T follicular helper cell (primary cell): ENCODE measurements at places on chromosomes 5 and 9.

DNA sequence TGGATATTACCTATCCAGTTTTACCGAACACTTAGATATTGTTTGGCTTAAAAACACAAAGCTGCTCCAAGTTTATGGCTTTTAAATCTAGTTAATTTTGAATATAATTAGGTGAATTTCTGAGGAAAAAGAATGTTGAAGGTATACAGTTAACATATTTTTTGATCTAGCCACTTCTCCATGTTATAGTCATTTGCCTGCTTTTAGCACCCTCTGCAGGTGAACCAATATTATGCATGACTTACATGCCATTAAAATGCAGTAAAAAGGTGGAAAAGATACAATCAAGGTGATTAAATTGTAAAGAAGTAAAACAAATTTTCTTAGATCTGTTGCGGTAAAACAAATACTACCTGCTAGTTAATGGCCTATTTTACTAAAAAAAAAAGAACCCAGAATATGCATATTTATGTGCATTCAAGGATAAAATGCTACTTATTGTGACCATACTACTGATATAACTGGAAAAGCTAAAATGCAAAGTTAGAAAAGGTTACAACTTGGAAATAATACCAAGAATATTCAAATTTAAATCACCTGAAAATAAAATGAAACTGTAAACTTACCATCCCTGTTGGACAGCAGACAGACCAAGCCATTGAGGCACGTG lies 132.1 kb downstream of the AP3B1 start:
- DNase-seq = no peak

- DNase-seq = no peak
These were observed 22.4 kb upstream of the FCN2 start for GRCh38 chr9:134858051-134858841.

DNA sequence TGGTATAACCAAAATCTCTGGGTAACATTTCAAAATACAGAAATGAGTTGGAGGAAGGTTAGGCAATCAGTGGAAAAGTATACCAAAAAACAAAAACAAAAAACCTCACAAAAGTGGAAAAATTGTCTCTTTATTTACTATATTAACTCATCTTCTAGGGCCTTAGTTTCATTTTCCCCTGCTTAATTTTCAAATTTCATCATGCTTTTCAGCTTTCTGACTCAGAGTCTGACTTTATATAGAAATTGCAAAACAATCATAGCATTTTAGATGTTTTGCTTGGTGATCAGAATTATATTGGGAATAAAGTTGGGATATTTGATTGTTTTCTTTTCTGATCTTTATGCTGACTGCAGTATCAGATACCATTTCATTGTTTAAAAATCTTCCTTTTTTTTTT lies 257.0 kb upstream of the PRR16 start:
- DNase-seq = no peak

- DNase-seq = no peak
These were observed 219.2 kb upstream of the PANK3 start for GRCh38 chr5:168798065-168799023.

GRCh38 chr5:174617910-174618309 lies 106.5 kb upstream of the MSX2 start:
- DNase-seq = no peak

DNA sequence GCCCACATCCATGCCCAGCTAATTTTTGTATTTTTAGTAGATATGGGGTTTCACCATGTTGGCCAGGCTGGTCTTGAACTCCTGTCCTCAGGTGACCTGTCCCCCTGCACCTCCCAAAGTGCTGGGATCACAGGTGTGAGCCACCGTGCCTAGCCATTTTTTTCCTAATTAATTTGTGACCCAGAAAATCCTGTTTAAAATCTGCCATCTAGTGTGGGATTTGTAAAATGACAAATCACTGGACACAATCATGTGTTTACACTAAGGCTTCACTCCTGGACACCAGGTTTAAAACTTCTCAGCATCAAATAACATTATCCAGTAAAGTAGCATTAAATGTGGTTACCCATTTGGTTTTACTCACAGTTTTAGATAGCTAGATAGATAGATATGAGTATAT lies 18.6 kb upstream of the KDM4C start:
- no peak for DNase-seq

- DNase-seq = no peak
These were observed 324.9 kb upstream of the IRX4 start for GRCh38 chr5:2207416-2208238.

- DNase-seq = no peak
These were observed 91.1 kb upstream of the CER1 start for GRCh38 chr9:14813336-14814248.

DNA sequence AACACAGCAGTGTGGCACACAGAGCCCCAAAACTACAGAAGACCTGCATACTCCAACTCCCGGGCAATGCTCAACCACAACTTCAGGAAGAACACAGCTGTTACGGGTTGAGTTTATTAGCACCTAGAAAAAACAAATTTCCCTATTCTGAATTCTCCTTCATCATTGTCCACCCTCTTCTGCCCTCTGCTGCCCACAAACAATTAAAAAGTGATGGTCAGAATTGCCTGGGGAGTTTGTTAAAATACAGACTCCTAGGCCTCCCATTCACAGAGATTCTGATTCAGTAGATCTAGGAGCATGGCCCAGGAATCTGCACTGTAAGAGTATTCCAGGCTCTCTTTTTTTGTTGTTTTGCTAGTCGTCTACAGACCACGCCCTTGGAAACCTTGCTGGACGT lies 310.6 kb downstream of the NDUFS4 start:
- DNase-seq = no peak

DNA sequence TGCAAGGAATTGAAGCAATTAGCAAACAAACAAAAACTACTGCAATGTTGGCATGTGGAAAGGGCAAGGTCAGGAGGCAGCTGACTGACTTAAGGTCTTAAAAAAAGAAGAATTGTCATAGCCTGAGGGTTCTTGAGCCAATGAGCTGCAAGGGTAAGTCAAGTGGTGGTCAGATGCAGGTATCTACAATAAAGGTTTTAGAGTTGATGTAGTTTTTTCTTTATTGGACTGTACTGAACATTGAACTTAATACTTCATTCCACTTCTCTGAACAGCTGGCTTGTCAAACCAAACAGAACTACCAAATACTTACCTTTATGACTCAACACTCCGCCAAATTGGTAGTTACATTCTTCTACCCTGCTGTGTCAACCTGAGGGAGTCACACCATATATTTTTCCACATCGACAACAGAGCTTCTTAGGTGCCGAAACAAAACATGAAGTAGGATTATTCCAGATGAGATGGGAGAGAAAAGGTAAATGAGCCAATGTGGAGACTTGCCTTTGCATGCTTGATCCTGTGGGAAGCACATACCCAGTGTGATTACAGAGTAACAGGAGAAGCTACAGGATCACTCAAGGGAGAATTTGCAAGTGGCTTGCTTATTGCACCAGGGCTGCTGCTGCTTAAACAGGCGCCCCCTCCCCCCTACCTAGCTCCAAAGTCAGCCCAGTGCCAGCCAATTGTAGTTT lies 35.3 kb downstream of the EQTN start:
- no peak for DNase-seq

GRCh38 chr5:163604013-163604412 lies 98.6 kb downstream of the MAT2B start:
- no peak for DNase-seq

- DNase-seq = no peak
These were observed 87.0 kb downstream of the RXRA start for GRCh38 chr9:134413112-134413715.

GRCh38 chr9:105426657-105427056 lies 21.2 kb upstream of the FSD1L start:
- no peak for DNase-seq

- no peak for DNase-seq
These were observed 24.4 kb upstream of the SYNPO start for GRCh38 chr5:150616024-150616470.

DNA sequence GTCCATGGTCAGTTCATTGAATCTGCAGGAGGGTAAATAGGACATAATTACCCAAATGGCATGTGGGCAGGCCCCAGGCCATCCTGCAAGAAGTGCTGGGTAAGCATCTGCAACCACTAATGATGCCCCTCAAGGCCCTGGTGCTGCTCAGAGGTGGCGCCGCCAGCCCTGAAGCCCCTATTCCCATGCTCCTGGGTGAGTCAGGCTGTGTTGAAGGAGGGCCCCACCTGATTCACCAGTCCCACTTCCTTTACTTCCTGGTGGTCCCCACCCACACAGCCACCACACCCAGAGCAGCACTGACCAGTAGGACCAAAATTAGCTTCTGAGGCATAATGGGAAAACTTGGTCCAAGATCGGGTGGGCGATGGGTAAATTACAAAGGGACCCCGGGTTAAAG lies 120.4 kb upstream of the SPRY4 start:
- DNase-seq = no peak

GRCh38 chr9:93126825-93127368 lies 7.2 kb downstream of the NINJ1 start:
- no peak for DNase-seq

DNA sequence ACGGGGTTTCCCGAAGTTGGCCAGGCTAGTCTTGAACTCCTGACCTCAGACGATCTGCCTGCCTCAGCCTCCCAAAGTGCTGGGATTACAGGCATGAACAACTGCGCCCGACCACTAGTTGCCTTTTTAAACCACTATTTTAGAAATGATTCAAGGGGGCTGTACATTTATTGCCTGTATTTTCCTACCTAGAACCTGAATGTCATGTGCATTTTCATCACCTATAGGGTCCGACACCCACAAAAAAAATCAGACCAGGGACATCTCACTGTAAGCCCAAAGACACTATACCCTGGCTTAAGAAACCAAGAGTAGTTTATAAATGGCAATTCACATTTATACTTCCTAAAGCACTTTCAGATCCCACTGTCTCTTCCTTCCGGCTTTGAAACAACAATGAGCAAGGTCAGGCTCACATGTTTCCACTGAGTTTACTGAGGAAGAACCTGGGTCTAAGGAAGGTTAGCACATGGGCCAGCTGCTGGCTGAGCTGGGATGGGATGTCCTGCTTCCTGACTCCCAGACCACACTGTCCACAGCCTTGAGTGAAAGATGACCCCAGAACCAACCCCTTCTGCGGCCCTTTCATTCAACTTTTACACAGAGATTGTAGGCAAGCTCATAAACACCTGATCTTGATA lies 87.3 kb downstream of the SERINC5 start:
- no peak for DNase-seq

GRCh38 chr5:141947316-141947715 lies 10.7 kb downstream of the PCDH12 start:
- no peak for DNase-seq

DNA sequence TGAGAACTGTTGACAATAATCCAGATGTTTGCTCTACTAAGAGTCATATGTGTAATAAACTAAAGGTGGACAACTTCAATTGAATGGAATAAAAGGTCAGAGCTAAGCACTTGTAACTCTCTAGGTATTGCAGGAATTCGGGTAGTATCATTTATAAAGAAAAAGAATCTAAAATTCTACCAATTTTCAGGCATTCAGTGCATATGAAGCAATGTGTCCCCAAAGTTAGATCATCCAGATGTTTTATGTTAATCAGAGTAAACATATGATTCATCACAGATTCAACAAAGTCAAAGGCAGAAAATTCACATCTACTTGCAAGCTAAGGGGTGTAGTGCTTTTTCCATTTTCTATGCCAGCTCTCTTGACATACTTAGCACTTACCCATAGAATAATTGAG lies 477.1 kb downstream of the PDE4D start:
- DNase-seq = no peak

DNA sequence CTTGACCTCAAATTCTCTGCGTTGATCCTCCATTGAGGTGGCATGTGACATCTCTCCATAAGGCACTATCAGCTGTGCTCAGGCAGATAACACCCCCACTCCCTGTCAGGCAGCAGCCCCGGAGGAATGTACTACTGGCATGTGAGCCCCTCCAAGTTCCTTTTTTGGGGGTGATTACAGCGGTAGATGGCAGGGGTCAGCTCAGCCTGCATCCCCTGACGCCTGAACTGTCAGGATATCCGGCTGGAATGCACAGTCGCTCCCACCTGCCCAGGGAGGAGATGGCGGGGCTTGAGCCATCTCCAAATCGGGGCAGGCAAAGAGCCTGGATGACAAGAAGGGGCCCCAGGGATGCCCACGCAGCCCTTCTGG lies 40.8 kb downstream of the FAM78A start:
- DNase-seq = no peak

- no peak for DNase-seq
These were observed 81.9 kb downstream of the APBA1 start for GRCh38 chr9:69590266-69590665.

DNA sequence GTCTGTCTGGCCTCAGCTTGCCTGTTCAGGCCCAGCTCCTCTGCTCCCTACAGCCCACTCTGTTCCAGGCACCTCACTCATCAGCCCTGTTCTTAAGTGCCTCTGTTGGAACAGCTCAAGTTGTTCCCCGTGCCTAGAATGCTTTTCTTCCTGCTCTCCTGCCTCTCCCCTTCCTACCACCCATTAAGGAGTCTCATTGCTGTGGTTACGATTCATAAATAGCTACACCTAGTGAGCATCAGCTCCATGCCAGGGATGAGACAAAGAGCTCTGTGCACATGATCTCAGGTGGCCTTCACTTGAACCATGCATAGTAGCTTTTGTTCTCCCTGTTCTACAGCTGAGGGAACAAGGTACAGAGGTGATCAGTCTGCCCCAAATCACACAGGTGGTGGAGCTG lies 54.3 kb downstream of the PSD2 start:
- no peak for DNase-seq

- DNase-seq = no peak
These were observed 282.2 kb downstream of the SEMA5A start for GRCh38 chr5:9263656-9264055.

- no peak for DNase-seq
These were observed 3.5 kb downstream of the PAX5 start for GRCh38 chr9:37030611-37030939.

GRCh38 chr5:9953691-9954090 lies 296.0 kb downstream of the ATPSCKMT start:
- DNase-seq = no peak

DNA sequence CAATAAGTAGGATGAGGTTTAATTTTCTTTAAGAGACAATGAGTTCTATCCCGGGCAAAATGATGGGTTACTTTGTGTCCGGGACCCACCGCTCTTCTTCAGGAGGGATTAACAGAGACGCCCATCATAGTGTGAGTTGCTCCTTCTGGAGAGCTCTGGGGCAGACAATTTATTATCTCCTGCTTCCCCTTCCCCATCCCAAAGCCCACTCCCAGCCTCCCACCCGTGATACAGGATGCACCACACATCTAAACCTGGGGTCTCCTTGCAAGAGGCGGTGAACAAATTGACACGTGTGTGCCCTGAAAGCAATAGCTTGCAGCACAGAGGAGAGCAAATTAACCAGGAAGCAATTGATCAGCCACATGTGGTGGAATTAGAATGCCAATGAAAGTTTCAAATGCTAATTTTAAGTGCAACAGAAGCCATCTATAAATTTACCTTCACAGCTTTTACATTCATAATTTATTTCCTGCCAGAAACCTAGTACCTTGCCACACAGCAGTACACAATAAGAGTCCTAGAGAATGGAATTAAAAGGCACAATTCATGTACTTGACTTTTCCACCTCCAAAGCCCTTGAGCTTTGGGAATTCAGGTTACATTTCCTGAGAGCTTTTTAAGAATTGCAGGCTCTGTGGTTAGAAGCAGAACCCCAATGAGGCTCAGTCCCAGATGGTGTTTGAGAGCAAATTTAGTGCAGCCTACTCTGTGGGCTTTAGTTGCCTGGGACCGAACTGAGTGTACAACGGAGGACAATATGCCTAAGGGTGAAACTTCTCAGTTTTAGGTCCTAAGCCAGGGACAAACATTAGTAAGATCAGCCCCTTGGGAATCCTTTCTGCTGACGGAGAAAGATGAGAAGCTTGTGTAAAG lies 399.6 kb downstream of the MED10 start:
- no peak for DNase-seq
